ENCODE measurements at places on chromosomes 12 and 14.

DNA sequence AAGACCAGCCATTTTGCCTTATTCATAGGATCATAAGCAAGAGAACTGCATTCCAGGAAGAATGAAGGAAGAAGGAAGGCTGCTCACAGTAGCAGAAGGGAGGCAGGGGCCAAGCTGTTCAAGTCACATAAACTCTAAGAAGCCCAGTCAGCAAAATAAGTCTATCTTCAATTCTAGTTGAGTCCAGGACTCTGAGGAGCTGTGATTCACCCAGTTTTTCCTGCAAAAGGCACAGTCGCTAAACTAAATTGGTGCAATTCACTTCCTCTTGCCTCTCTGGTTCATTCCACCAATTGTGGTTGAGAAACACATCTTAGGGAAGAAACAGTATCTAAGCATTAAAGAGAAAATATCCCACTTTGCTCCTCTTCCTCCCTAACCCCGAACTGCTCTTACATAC lies 9.8 kb downstream of the ZNF641 start:
- DNase-seq, result no peak

- no peak for DNase-seq
Observed at GRCh38 chr12:106719879-106720278, 54.6 kb upstream of the RIC8B start.

GRCh38 chr14:29442696-29443095 lies 485.0 kb downstream of the PRKD1 start:
- DNase-seq, result no peak

- no peak for DNase-seq
Observed at GRCh38 chr12:130044991-130045621, 117.2 kb upstream of the FZD10 start.

DNA sequence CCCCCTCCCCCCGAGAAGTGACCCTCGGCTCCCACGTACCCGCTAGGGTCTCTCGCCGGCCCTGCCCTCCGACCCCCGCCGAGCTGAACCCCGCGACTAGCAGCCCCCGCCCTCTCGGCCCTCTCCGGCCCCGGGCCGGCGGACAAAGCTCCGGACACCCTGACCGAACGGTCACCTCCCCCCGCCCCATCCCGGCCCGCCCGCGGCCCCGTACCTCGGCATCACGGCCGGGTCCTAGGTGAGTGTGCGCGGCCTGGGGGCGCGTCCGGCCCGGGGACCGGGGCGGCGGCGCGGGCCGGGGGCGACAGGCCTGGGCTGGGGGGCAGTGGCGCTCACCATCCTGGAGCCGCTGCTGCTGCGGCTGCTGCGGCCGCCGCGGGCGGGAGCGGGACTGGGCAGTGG lies at the start of gene FIGNL2:
Gene FIGNL2 (minus strand): TSS at position 393 of the 402 bp plus-strand sequence. CDS start 26,305 bp downstream, outside the sequence.
- DNase-seq, result no peak

GRCh38 chr14:97687944-97688630 lies 890.9 kb downstream of the VRK1 start:
- DNase-seq, result no peak

GRCh38 chr12:49397000-49397399 lies 29.7 kb downstream of the SPATS2 start:
- DNase-seq, result no peak

DNA sequence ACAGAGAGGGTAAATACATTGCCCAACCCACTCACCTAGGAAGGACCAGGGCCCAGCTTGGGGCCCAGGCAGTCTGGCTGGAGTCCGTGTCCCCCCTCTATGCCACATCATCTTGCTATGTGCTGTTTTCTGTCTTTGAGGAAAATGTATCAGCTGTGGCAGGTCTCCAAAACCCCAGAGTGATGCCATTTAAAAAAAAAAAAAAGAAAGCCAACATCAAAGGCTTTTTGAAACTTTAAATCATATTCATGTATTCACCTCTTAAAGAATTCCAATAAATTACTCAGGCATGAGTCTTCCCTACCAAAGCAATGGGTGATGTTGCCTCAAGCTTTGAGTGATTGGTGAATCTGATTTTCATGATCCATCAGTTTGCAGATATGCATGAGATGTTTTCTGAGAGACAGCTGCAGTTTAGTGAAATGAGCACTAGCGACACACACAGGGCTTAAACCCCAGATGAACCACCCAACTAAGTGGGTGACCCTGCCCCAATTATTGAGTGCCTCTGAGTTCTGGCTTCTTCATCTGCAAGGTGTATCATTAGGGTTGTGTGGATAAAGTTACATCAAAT lies 6.1 kb downstream of the KRT81 start:
- DNase-seq, result no peak

GRCh38 chr14:52876311-52876710 lies 74.5 kb downstream of the FERMT2 start:
- no peak for DNase-seq

DNA sequence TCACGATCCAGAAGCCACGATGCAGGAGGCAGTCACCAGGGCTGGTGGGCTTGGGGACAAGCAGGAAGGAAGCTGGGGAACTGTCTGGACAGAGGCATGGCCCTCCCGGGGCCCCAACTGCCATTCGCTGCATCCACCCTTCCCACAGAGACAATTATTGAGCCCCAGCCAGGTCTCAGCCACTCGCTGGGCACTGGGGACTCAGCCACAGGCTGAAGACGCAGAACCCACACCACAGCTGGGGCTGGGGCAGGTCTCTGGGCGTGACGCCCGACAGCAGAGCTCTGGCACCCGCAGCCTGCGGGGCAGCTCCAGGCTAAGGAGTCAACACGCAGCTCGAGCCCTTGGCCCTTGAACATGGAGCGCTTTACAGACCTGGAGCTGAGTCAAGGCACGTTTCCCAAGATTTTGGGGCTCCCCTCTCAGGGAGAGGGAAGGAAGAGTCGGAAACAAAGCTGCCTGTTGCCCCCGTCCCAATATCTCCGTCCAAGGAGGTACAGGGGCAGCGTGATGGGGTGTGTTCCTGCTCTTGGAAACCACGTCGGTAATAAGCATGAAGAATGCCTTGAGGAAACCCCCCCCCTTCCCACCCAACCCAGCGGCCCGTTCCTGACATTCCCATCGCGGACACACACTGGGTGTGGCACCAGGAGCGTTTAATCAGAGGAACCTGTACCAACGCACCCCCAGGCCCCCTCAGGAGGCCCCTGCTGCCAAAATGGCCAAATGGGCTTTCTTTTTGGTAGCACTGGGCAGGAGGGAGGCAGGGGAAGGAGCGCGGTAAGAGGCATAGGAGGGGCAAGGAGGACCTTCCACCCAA lies 6.7 kb downstream of the RIMBP2 start:
- DNase-seq, result no peak

DNA sequence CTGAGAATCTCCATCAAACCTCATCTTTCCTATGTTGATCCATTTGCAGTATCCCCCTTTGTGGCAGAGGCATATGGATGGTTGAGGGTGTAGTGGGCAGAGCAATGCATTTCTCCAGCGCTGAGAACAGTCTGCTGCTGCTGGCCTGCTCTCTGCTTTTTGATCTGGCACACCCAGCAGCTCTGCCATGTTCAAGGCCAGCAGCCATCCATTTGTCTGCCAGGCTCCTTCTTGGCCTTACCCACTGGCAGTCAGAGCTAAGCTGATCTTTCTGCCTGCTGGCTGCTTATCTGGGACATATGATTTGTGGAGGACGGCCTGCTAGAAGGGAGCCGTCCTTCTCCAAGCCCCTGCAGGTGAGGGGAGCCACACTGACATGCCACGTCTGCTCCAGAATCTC lies 17.0 kb downstream of the NPC2 start:
- DNase-seq, result no peak
